ENCODE measurements at places on chromosomes 5 and 9. TPM values are rescaled to one million over a fixed set of nuclear protein-coding genes. Genes with fewer than 3 reads are reported as not detected.

Gene POC5
- total RNA-seq = 20.2 TPM

Gene ACER2
- total RNA-seq = 1.6 TPM

Gene PSAT1
- total RNA-seq = 190 TPM

Gene MVB12B
- total RNA-seq = 3.0 TPM

DNA sequence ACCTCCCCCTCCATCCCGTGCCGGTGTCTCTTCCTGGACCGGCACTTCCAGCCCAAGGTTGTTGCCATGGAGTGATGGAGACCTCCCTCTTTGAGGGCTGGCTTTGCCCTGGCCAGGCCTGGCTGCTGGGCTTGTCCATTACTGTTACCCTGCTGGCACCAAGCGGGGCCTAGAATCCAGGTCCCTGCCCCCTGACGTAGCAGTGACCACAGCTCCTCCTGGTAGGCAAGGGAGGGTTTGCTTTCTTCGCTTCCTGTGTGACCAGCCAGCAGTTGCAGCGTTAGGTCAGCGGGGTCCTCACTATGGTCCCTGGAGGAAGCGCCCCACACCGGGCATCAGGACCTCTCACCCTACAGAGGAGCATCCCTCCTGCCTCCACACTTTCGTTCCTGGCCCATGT, 146.7 kb upstream of the COL5A1 start:
- no peaks in the 10 kb centered on the region for H3K4me1 ChIP-seq
- no peak overlapping the region for H3K4me3 ChIP-seq
- no peak overlapping the region for H3K27ac ChIP-seq
- no peak for DNase-seq

Gene EMB
- 53.0 TPM for total RNA-seq

Gene AMBP
- total RNA-seq = not detected

- no peak overlapping the region for H3K27ac ChIP-seq
- H3K36me3 ChIP-seq = no peaks in the 10 kb centered on the region
- peaks cover 18% of the 10 kb centered on the region for H3K27me3 ChIP-seq
- peak; percentile 35 for DNase-seq
- peak overlapping the region; percentile 78 for H3K4me3 ChIP-seq
Observed at GRCh38 chr5:93621327-93621798, 38.3 kb downstream of the NR2F1 start.

DNA sequence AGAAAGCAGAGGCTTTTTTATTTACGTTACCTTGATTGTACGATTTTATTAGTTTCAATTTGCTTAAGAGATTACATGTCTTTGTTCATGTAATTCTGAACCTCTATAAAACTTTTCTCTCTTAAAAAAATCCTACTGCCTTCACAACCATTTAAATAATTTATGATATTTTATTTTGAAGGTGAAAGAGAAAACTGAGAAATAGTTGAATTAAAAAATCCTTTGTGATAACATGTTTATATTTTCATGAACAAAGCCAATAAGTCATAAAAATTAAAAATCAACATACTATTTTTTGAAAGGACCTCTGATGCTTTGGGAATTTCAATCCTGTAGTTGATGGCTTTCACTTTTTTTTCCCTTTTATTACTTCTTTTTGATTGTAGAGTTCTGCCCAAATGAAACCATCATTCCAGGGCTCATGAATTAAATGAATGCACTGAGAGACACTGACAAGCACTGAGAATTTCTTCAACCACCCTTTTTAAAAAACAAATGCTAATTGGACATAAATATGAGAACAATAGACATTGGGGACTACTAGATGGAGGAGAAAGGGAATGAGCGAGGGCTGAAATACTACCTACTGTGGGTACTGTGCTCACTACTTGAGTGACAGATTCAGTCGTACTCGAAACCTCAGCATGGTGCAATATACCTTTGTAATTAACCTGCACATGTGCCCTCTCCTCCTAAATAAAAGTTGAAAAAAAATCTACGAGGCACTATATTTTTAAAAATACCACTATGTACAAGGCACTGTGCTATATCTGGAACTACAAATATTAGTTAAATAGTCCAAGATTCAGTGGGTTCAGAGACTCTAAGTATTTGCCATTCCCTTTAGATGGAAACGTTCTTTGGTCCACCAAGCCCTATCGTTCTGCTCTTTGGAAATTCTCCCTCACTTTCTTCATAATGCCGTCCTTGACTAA, 5.9 kb downstream of the CDKN2A start:
- no peak overlapping the region for H3K27ac ChIP-seq
- H3K4me3 ChIP-seq = no peak overlapping the region
- peaks cover 59% of the 10 kb centered on the region for H3K27me3 ChIP-seq

GRCh38 chr5:78887384-78888118, 97.6 kb downstream of the ARSB start:
- DNase-seq = peak; percentile 11
- H3K27ac ChIP-seq = no peak overlapping the region
- H3K36me3 ChIP-seq = peaks cover 2% of the 10 kb centered on the region
- no peaks in the 10 kb centered on the region for H3K27me3 ChIP-seq

GRCh38 chr9:121484651-121485446, 14.8 kb downstream of the GGTA1 start:
- no peak for DNase-seq
- no peak overlapping the region for H3K27ac ChIP-seq
- H3K4me1 ChIP-seq = no peaks in the 10 kb centered on the region
- H3K36me3 ChIP-seq = no peaks in the 10 kb centered on the region

GRCh38 chr5:40495237-40495635, 184.5 kb upstream of the PTGER4 start:
- H3K36me3 ChIP-seq = peaks cover 11% of the 10 kb centered on the region
- H3K27me3 ChIP-seq = no peaks in the 10 kb centered on the region
- H3K4me1 ChIP-seq = peaks cover 51% of the 10 kb centered on the region
- no peak overlapping the region for H3K27ac ChIP-seq

Gene TRIP13
- 34.4 TPM for total RNA-seq

DNA sequence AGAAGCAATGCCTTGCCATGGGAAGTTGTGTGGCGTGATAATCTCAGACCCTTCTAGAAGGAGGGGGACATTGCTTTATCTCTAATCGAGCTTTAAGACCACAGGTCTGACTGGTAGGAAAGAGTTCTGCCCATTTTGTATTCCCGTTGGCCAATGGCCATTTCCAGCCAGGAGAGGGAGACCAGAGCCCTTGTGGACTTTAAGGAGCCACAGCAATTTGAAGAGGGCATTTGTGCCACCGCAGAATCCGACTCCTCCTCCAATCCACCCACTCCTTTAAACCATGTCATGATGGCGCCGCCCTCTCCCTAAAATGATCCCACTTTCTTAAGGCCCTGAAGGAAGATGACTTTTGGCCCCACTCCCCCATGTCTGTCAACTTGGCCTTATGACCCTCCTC, 560.5 kb upstream of the ADAMTS16 start:
- no peak overlapping the region for H3K27ac ChIP-seq
- H3K36me3 ChIP-seq = no peaks in the 10 kb centered on the region
- H3K27me3 ChIP-seq = no peaks in the 10 kb centered on the region

GRCh38 chr9:16106021-16106571, 553.3 kb downstream of the CCDC171 start:
- H3K27me3 ChIP-seq = no peaks in the 10 kb centered on the region
- no peak overlapping the region for H3K4me3 ChIP-seq
- H3K27ac ChIP-seq = no peak overlapping the region
- no peak for DNase-seq
- no peaks in the 10 kb centered on the region for H3K4me1 ChIP-seq

Gene PALM2AKAP2
- 0.39 TPM for total RNA-seq

GRCh38 chr9:98186236-98186635, 6.2 kb downstream of the CORO2A start:
- H3K27me3 ChIP-seq = no peaks in the 10 kb centered on the region
- DNase-seq = no peak
- H3K36me3 ChIP-seq = no peaks in the 10 kb centered on the region
- no peak overlapping the region for H3K4me3 ChIP-seq
- H3K4me1 ChIP-seq = peaks cover 31% of the 10 kb centered on the region
- no peak overlapping the region for H3K27ac ChIP-seq

Gene RGS7BP
- total RNA-seq = not detected

- DNase-seq = no peak
- H3K27me3 ChIP-seq = peaks cover 3% of the 10 kb centered on the region
- H3K4me1 ChIP-seq = peaks cover 35% of the 10 kb centered on the region
- H3K4me3 ChIP-seq = no peak overlapping the region
- H3K36me3 ChIP-seq = no peaks in the 10 kb centered on the region
Observed at GRCh38 chr5:96113170-96113939, 151.7 kb upstream of the ELL2 start.

Gene TEK
- not detected for total RNA-seq

- no peak overlapping the region for H3K27ac ChIP-seq
- DNase-seq = no peak
- H3K27me3 ChIP-seq = peaks cover 34% of the 10 kb centered on the region
- no peak overlapping the region for H3K4me3 ChIP-seq
- no peaks in the 10 kb centered on the region for H3K4me1 ChIP-seq
- H3K36me3 ChIP-seq = no peaks in the 10 kb centered on the region
Observed at GRCh38 chr9:91458906-91459305, 35.3 kb upstream of the NFIL3 start.

GRCh38 chr5:94017579-94017978, 276.2 kb upstream of the POU5F2 start:
- H3K27ac ChIP-seq = no peak overlapping the region
- no peaks in the 10 kb centered on the region for H3K27me3 ChIP-seq
- peaks cover 91% of the 10 kb centered on the region for H3K36me3 ChIP-seq
- H3K4me3 ChIP-seq = no peak overlapping the region

DNA sequence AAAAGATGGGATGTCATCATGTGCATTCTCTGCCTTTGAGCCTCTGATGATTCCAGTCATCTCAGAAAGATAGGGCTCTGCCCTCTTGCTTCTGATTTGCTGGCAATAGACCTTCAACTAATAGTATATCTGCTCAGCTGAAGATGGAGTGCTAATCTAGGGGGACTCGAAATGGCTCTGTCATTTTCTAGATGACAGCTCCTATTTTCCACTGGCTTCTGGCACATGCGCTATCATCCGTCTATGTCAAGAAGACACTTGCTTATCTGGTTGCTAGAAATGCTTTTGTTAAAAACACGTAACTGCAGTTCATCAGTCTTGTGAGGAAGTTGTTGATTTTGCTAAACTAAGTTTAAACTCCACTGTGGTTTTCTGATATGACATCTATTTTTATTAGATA, 265.5 kb upstream of the ZNF608 start:
- H3K4me1 ChIP-seq = no peaks in the 10 kb centered on the region
- H3K27ac ChIP-seq = no peak overlapping the region
- no peak overlapping the region for H3K4me3 ChIP-seq
- no peaks in the 10 kb centered on the region for H3K27me3 ChIP-seq
